ENCODE measurements at places on chromosomes 16 and 17. TPM values are rescaled to one million over a fixed set of nuclear protein-coding genes. Genes with fewer than 3 reads are reported as not detected.

DNA sequence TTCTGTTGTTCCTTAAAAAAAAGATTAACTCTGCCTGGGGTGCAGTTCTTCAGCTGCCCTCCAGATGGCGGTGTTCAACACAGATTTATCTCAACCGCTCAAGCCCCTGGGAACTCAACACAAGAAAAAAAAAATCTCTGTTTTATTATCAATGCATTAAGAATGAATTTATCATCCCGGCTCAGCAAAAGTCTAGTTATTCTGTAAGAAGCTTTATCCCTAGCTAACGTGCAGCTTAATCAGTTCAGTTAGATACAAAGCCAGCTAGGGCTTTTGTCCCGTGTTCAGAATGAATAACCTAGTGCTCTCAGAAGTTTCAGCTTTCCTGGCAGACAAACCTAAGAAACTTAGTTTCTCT is 475.9 kb upstream of the CCL2 start:
- H3K36me3 ChIP-seq = no peaks in the 10 kb centered on the region
- H3K4me1 ChIP-seq = no peaks in the 10 kb centered on the region
- DNase-seq = peak; percentile 69
- H3K27ac ChIP-seq = no peak overlapping the region
- peaks cover 2% of the 10 kb centered on the region for H3K27me3 ChIP-seq
- H3K4me3 ChIP-seq = no peak overlapping the region

- no peak overlapping the region for H3K27ac ChIP-seq
- H3K4me3 ChIP-seq = no peak overlapping the region
- H3K4me1 ChIP-seq = peaks cover 3% of the 10 kb centered on the region
- H3K27me3 ChIP-seq = peaks cover 13% of the 10 kb centered on the region
- DNase-seq = no peak
- no peaks in the 10 kb centered on the region for H3K36me3 ChIP-seq
These were observed 71.9 kb downstream of the SDR42E1 start for GRCh38 chr16:81939164-81940056.

Gene KPNA2
- 226 TPM for total RNA-seq

Gene ZFHX3
- 2.2 TPM for total RNA-seq

- H3K4me1 ChIP-seq = no peaks in the 10 kb centered on the region
- no peak overlapping the region for H3K4me3 ChIP-seq
- no peak overlapping the region for H3K27ac ChIP-seq
- DNase-seq = no peak
- peaks cover 3% of the 10 kb centered on the region for H3K27me3 ChIP-seq
These were observed 31.8 kb upstream of the TENT4B start for GRCh38 chr16:50121278-50121677.

DNA sequence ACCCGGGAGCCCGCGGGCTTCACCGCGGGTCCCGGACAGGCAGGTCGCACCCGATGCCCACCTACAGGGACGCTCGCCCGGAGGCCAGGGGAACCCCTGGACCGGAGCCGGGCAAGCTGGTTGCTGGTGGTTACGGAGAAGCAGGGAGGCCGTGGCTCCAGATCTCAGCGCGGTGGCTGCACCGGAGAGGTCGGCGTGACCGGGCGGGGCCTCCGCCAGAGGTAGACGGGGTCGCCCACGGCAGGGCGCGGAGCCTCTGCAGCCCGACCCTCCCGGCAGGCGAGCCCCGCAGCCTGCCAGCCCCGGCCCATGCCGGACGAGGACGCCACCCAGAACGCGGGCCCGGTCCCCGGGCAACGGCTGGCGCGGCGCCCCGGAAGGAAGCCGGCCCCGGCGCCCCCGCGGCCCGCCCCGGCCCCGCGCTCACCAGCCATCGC is 341 bp downstream of the PCYT2 start:
- H3K36me3 ChIP-seq = peaks cover 49% of the 10 kb centered on the region
- peak overlapping the region; percentile 90 for H3K4me3 ChIP-seq
- peaks cover 5% of the 10 kb centered on the region for H3K4me1 ChIP-seq
- peak overlapping the region; percentile 4 for H3K27ac ChIP-seq
- no peaks in the 10 kb centered on the region for H3K27me3 ChIP-seq
